ENCODE measurements at places on chromosomes 12 and 14.
A peak's percentile ranks its signal among the peaks of the same experiment; 100 is the strongest.

DNA sequence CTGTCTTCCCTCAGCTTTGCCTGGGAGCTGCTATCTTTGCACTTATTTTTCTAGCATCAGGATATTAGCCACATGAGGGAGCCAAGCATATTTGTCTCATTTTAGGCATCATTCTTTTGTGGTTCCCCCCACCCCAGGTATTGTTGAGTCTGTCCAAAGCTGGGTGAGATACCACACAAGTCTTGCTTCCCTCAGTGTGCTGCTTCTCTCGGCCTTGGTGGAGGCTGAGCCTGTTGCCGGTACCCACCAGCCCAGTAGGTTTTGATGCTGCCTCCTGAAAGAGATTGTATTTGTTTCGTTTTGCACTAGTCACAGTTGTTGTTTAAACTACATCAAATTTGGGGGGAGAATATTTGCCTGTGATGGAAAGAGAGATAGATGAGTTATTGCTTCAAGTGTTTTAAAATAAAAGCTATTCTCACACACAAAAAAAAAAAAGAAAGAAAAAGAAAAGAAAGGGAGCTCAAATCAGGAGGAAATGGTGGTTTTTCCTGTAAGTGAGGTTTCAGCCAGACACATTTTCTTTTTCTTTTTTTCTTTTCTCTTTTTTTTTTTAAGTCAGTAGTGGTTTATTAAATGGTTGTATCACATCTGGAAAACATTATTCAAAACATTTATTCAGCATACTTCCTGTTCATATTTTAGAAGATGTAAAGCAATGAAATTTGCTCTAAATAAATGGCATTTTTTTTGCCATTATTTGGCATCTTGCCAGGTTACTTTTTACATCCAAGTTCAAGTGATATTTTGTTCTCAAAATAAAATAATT lies 58.5 kb downstream of the SLC4A8 start:
- DNase-seq, result peak; percentile 70

GRCh38 chr12:19972325-19973288 lies 395.7 kb upstream of the PDE3A start:
- DNase-seq, result no peak

DNA sequence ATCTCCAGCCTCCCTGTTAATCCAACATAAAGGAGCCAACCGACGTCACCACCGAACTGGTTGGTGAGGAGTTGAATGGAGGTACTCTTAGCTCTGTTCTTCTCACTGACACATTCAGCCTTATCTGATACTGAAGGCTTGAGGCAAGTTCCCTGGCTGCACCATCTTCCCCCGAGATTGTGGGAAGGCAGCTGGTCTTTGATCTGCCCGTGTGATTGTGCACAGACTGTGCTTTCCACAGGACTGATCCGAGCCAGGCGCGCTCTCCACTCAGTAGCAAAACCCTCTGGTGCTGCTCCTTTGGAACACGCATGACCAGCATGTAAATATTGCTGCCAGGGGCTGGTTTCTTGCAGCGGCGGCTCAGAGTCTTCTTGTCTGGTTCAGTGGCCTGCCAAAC lies 30.1 kb upstream of the DLK1 start:
- DNase-seq, result no peak

GRCh38 chr12:1720494-1720893 lies 29.6 kb downstream of the ADIPOR2 start:
- DNase-seq, result no peak

DNA sequence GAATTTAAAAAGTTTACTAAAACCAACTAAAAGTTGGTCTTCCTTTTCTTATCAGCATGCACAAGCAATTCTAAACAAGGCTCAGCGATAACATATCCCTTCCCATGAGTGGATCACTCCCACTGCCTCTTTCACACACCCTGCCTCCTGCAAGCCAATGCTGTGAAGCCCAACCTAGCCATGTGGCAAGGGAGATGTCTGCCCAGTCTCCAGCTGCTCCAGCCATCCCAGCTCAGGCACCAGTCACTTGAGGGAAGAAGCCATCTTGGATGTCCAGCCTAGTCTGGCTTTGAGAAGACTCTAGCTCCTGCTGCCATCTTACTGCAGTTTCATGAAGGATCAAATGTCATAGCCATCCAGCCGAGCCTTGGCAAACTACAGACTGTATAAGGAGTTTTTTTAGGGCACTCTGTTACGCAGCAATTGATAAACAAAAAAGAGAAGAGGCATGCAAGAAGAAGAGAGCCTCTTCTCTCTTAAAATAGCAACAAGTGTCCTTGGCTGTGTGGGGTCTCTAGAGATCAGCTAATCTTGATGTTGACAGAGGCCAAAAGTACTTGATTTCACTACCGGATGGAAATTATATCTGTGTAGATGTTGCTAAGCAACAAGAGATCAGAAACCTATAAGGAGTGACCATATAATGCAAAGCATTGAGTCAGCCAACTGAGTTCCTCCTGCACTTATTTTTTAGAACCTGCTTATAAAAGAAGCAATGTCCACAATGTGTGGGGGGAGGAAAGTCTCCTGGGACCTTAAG lies 108.9 kb downstream of the PTCSC3 start:
- no peak for DNase-seq

- no peak for DNase-seq
Measured at GRCh38 chr12:70549340-70550179, 87.7 kb downstream of the PTPRB start.

- DNase-seq, result peak; percentile 90
Measured at GRCh38 chr14:70972107-70972976, 65.1 kb downstream of the PCNX1 start.

DNA sequence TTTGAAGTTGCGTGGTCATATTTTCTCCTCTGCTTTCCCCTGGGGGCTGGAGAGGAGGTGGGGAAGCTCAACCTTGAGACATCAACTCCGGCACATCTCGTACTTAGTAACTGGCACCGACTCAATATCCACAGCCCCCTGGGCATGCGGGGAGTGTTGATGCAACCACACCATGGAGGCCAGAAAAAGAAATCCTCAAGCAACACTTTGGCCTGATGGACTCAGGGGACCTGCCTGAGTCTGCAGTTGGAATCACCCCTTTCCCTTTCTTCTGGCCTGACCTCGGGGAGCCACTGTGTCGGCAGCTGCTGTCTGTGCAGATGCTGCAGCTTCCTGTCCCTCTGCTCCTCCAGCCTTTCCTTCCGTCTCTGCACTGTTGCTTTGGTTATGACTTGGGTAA lies 11.4 kb upstream of the AACS start:
- no peak for DNase-seq

DNA sequence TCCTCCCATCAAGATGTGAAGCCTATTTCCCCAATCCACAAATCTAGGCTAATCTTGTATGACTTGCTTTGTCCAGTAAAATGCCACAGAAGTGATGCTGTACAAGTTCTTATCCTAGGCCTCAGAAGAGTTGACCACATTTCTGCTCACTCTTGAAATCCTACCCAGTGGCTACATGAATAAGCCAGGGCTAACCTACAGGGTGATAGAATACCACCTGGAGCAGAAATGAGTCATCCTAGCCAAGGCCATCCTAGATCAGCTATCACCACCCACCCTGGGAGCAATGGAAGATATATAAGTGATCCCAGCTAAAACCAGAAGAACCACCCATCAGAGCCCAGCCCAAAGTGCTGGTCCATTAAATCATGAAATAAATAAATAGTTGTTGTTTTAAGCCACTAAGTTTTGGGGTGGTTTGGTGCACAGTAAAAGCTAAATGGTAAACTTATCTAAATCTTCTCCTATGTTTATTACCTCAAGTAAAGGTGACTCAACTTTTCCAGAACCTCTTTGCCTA lies 105.1 kb downstream of the RPS29 start:
- no peak for DNase-seq
